ENCODE measurements at places on chromosomes 7 and 10.

- no peak for DNase-seq
Measured at GRCh38 chr10:108069096-108069495, 904.6 kb upstream of the SORCS1 start.

DNA sequence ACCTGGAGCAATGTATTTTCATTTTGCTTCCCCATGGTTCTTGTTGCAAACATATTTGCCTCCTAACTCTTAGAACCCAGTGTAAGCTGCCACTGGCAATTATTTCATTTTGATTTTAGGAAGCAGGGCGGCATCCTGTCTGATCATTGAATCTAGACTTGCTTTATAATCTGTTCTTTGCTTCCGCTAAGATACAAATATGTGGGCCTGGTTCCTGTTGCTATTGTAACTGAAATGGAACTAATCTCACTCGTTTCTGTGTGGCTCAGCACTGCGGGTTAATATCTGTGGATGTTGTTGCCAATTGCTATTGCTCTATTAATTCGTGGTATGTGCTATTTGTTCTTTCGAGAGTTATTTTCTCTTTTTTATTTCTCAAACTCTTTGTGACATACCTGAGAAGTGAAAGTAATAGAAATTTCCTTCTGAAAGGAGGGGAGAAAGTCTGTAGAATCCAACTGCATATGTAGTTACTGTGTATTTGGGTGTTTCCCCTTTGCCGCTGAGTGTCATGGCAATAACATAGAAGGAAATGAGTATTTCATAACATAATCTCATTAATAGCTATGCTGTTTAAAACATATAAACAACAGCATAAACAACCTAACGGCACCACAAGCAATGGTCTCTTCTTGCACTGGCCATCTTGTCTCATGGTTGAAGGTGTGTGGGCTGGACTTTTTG lies 62.4 kb downstream of the FZD1 start:
- no peak for DNase-seq

DNA sequence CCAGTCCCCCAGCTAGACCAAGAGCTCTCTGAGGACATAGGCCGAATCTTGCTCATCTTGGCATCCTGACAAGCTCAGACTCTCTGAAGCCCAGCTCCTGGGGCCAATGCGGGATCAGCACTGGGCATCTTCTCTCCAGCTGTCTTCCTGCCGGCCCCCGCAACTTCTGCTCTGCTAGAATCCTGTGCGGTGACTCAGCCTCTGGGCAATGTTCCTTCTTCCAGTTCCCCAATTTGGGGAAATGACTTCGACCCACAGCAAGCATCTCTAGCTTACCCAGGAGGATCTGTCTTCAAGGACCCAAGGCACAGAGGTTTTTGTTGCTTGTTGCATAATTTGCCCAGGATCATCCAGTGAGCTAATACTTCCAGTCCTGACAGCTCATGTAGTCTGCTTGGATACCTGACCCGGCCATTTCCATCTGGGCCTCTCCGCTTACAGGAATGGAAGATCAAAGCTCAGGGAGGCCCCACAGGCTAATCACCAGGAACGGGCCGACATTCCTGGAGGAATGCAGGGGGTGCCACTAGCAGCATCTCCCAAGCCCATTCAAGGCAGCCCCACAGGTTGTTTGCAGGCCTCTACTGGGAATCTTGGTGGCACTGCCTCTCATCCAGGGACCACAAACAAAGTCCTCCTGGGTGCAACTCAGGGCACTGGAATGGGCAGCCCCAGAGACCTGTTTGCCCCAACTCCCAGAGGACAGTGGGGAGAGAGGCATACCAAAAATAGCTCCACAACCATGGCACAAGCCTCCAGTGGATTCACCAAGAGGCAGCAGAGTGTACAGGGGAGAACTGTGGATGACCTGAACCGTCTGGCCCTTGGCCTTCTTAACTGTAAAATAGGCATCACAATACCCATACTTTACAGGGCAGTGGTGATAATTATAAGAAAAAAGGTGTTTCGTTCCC lies 151.9 kb downstream of the NEURL1 start:
- peak; percentile 94 for DNase-seq

- DNase-seq = no peak
Measured at GRCh38 chr7:157807510-157807909, 470.7 kb downstream of the DNAJB6 start.

DNA sequence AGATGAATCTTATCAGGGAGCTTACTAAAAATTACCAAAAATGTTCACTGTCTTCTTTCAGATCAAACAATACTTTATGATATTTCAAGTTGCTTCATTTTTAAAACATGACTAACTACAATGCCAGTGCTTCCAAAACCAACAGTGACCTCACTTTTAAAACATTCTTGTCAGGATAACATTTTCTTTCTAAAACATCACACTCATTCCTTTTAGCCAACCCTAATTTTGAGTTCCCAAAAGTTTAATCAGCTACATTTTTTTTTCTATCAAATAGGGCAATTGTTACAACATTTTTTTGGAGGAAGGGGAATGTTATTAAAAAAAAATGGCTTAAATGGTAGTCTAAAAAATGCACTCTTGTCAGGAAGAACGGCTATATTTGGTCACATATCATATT lies 37.3 kb downstream of the RTKN2 start:
- peak; percentile 76 for DNase-seq

GRCh38 chr10:86203162-86203905 lies 163.3 kb downstream of the GRID1 start:
- no peak for DNase-seq

- DNase-seq = no peak
Measured at GRCh38 chr10:4543938-4544533, 282.0 kb upstream of the AKR1E2 start.

- DNase-seq = no peak
Measured at GRCh38 chr7:127478461-127478860, 86.0 kb upstream of the ZNF800 start.

DNA sequence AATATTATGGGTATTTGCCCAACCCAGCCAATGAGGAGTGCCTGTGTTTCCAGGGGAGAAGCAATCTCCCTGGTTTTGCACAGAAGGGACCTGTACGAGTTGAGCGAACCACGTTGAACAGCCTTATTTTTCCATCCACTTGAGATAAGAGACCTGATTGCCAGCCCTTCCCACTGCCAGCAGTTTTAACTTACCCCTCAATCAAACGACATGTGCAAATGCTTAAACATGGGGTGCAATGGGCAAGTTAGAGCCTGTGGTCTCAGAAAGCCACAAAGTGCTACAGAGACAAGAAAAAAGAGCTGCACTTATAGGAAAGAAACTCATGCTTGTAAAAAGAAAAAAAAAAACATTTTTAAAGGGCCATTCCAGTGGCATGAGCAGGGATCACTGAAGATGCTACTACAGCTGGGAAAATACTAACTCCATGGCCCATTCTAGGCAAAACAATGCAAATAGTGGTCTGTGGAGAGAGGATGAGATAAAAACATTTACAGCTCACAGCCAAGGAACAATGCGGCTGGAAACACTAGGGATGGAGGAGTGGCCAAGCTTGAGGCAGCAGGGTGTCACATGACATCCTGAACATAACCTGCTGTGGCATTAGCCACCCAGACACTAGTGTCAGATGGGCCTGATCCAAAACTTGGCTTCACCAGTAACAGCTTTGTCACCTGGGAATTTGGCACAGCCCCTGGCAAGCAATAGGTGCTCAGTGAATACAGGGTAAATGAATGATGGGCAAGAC lies 162.8 kb downstream of the ELMO1 start:
- no peak for DNase-seq

GRCh38 chr10:131822013-131822691 lies 78.7 kb upstream of the PPP2R2D start:
- no peak for DNase-seq

- no peak for DNase-seq
Measured at GRCh38 chr10:51386248-51386885, 312.1 kb downstream of the PRKG1 start.

DNA sequence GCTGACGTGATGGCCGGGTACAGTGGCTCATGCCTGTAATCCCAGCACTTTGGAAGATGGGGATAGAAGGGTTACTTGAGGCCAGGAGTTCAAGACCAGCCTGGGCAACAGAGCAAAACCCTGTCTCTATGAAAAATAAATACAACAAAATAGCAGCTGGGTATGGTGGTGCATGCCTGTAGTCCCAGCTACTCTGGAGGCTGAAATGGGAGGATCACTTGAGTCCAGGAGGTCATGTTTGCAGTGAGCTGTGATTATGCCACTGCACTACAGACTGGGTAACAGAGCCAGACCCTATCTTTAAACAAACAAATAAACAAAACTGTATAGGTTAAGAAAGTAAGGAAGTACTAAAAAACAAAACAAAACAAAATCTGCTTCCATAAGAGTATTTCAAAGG lies 6.2 kb upstream of the CUL2 start:
- no peak for DNase-seq

GRCh38 chr10:42932735-42933447 lies 144.0 kb upstream of the RET start:
- no peak for DNase-seq

DNA sequence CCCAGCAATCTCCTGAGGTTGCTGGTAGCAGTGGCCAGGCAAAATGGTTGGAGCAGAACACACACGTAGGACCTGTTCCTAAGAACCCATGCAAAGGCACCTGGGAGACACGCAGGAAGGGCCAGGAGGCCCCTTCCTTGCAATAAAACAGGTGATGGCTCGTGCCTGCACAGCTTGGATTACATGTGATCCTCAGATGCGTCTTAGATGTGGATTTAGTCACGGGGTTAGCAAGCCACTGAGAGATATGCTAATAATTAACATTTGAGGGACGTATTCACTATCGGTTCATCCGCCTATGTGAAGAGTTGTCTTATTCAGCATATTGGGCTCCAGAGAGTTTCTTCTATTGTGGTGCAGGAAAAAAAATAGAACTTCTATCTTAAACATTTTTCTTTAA lies 4.6 kb upstream of the RHEB start:
- no peak for DNase-seq

DNA sequence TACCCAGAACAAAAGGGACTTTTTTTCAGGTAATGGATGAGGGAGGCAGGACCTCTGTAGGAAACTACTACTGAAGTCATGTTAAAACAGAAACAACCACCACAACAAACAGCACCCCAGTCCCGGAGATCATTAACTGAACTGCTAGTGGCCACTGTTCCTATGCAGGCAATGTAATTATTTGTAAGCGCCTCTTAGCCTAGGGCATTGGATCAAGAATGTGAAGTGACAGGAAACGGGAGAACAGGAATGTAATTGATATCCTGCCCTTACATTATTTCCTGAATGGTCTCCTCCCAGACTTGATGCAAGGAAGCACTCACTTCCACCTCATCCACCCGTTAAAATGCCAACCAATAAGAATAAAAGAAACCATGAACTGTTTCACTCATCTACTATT lies 16.7 kb upstream of the GAD2 start:
- DNase-seq = no peak

DNA sequence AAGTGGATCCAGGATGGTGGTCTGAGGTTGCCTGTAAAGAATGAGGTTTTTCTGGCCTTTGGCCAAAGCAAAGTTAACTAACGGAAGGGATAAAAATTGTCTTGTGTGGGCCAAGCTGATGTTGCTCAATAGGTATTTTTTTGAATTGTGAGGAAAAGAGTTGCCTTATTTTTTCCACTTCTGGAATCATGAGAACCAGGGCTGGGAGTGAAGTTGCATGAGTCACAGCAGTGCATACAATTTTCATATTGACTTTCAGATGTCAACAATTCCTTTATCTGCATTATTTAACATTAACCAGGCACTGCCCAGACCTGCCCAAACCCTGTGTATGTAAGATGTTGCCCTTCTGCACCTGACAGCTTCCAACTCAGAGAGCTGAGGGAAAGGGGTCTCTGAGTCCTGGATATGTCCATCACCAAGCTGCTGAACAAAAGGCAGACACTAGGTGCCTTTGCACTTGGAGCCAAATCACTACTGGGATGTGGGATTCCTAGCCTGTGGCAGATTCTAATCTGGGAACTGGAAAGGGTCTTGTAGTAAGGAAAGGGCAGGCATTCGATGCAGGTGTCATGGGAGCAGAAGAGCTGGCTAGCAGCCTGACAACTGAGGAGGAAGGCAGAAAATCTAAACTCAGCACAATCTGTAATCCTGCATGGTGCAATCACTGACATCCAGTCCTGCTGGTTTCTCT lies 52.3 kb upstream of the SLC35B4 start:
- DNase-seq = peak; percentile 66

GRCh38 chr7:20385126-20385525 lies 54.4 kb downstream of the ITGB8 start:
- DNase-seq = no peak

DNA sequence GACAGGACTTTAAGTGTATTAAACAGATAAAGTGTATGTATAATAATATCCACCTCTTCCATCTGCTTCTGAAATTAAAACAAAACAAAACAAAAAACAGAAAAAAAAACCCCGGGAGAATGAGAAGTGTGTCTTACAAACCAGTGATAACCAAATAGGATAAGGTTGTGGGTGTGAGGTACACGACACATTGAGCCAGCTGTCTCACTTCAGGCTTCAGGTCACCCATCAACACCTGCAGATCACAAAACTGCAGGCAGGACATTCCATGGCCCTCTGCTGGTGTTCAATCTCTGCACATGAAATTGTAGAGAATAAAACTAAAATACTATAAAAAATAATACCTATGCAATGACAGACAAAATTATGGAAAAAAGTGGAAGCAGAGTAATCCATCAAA lies 339.9 kb downstream of the SFMBT2 start:
- no peak for DNase-seq

- no peak for DNase-seq
Measured at GRCh38 chr7:130191791-130192190, 13.4 kb downstream of the TMEM209 start.

GRCh38 chr10:100427374-100427773 lies 35.4 kb upstream of the WNT8B start:
- DNase-seq = no peak

DNA sequence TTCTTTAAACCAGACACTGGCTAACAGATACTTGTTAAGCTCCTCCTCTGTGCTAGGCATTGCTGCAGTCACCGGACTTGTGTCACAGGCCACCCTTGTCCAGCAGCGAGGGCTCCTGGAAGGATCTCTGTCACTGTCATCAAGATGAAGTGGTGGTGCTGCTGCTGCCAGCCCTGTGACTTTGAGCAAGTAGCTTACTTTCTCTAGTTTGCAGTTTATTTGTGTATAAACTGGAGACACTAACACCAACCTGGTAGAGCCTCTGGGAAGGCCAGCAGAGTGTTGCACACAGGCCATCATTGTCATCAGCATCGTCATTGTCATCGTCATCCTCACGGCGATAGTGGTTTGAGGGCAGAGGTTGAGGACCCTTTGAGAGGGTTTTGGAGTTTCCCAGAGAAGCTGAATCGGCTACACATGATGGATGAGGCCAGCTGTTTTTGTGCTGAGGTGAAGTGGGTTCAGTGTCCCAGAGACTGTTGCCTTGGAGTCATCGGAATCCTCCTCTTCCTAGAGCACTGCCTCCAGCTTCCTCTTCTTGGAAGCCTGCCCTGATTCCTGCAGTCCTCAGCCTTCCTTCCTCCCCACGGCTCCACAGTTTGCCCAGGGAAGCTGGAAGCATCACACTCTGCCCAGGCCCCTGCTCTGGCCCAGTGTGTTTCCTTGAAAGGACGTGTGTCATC lies 128.4 kb downstream of the GRK5 start:
- no peak for DNase-seq

- DNase-seq = no peak
Measured at GRCh38 chr10:111093741-111094380, 17.0 kb downstream of the ADRA2A start.
